ENCODE measurements at places on chromosomes 3 and 15.

DNA sequence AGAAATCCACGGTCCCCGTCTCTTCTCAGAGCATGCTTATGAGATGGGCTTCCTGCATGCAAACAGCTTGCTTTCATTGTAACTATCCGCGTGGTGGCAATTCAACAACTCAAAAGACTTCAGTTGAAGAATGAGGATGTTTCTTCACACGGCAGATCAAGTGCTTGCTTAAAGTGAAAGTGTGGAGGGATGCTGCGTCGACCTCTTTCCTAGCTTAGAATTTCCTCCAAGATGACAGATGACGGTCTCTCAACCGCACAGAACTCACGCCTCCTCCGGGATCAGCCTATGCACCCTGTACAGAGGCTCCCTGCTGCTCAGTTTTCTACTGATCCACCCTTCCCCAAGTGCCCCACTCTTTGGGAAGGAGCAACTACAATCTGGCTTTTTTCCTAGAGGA is 47.8 kb downstream of the PCSK6 start:
- no peak for DNase-seq

DNA sequence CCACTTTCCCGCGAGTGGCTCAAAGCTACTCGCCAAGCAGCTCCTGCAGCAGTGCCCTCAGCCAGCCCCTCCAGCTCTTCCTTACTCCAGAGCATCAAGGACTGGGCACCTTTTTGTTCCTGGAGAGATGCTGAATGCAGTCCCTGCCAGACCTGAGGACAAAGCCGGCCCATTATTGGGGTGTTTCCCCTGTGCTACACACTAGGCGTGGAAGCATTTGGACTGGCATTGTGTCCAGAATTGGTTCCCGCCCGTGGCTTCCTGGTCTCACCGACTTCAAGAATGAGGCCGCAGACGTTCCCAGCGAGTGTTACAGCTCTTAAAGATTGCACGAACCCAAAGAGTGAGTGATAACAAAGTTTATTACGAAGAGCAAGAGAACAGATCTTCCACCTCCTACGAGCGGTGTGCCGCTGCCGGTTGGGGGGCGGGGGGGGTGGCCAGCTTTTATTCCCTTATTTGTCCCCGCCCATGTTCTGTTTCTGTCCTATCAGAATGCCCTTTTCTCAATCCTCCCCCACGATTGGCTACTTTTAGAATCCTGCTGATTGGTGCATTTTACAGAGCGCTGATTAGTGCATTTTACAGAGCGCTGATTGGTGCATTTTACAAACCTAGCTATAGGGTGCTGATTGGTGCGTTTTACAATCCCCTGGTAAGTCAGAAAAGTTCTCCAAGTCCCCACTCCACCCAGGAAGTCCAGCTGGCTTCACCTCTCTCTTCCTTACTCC is 62.4 kb downstream of the NSMCE3 start:
- DNase-seq, result no peak

GRCh38 chr3:161559177-161559998 is 62.8 kb downstream of the OTOL1 start:
- no peak for DNase-seq

DNA sequence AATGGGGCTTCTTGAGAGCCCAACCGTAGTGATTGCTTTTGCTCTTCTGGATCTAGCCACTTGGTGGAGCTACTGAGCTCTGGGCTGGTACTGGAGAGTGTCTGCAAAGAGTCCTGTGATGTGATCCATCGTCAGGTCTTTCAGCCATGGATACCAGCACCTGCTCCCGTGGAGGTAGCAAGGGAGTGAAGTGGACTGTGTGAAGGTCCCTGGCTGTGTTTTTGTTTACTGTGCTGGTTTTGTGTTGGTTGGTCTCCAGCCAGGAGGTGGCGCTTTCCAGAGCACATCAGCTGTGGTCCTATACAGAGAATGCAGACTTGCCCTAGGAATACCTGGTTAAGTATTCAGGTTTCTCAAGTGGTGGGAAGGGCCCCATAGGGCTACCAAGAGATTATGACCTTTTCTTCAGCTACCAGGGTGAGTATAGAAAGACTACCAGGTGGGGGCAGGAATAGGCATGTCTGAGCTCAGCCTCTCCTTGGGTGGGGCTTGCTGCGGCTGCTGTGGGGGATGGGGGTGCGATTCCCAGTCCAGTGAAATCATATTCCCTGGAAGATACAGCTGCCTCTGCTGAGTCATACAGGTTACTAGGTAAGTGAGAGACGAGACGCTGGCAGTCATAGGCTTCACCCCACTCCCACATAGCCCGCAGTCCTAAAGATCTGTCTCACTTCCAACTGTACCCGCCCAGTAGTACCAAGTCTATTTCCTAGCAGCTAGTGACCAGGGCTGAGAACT is 733.7 kb downstream of the ZNF385D start:
- DNase-seq, result no peak

- DNase-seq, result no peak
Measured at GRCh38 chr3:35857004-35857403, 217.7 kb downstream of the ARPP21 start.

GRCh38 chr15:57358571-57358970 is 17.7 kb upstream of the CGNL1 start:
- DNase-seq, result no peak

- DNase-seq, result no peak
Measured at GRCh38 chr3:175601521-175601920, 742.4 kb downstream of the NAALADL2 start.

GRCh38 chr15:43241100-43241499 is 20.3 kb upstream of the EPB42 start:
- DNase-seq, result no peak

GRCh38 chr15:42359249-42359648 is at the start of gene CAPN3:
TSS of gene CAPN3 (plus strand) at chr15:42359501. CDS start at chr15:42359806, 305 bp downstream.
- no peak for DNase-seq

GRCh38 chr3:27641271-27641800 is 80.8 kb downstream of the EOMES start:
- no peak for DNase-seq

DNA sequence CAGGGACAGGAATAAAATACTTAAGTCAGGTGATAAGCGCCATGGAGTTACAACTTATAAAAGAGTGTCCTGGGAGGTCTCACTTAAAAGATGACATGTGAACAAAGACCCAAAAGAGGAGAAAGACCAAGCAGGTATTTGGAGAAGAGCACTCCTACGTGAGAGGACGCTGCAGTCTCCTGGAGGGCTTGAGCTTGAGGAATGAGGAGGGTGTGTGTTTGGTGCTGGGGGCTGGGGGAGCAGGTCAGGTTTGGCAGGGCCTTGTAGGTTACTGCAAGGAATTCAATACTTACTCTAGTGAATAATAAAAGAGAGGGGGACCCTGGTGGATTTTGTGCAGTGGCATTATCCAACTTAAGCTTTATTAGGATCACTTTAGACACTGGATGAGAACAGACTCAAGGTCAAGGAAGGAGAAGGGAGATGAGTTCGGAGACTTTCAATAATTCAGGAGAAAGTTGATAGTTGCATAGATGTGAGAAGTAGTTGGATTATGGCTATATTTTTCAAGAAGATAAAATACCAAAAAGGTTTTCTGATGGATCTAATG is 32.4 kb downstream of the TNIK start:
- no peak for DNase-seq

- no peak for DNase-seq
Measured at GRCh38 chr3:25500706-25501210, 72.7 kb downstream of the RARB start.

DNA sequence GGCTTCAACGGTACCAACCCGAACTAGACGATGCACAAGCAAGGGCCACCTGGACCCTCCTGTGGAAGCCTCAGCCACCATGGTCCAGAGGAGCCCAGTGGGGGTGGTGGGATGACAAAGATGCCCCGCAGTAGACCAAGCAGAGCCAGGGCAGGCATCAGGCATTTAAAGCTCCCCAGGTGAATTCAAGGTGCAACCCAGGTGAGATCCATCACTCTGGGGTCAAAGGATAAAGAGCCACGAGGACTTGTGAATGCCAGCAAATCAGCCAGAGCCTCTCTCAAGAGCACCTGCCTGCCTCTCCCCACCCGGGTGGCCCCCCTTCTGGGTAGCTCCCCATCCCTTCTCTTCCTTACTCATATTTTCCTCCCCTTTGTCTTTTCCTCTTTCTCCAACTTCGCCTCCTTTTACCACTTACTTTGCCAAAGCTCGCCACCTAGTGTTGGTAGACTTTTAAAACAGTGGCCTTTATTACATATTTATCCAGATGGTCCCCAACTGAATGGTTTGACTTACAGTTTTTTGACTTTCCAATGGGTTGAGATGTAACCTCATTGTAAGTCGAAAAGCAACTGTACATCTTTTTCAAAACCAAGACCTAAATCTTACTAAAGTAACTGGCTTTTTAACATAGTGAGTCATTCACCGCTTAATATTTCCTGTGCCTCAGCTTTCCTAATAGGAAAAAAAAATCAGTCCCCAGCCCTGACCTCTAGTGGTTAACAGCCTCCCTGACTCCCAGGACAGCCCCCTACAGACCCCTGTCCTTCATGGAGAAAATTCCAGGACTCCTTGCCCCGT is 18.8 kb downstream of the PLA2G4F start:
- DNase-seq, result no peak

- DNase-seq, result no peak
Measured at GRCh38 chr3:147733217-147733616, 324.1 kb downstream of the ZIC1 start.

DNA sequence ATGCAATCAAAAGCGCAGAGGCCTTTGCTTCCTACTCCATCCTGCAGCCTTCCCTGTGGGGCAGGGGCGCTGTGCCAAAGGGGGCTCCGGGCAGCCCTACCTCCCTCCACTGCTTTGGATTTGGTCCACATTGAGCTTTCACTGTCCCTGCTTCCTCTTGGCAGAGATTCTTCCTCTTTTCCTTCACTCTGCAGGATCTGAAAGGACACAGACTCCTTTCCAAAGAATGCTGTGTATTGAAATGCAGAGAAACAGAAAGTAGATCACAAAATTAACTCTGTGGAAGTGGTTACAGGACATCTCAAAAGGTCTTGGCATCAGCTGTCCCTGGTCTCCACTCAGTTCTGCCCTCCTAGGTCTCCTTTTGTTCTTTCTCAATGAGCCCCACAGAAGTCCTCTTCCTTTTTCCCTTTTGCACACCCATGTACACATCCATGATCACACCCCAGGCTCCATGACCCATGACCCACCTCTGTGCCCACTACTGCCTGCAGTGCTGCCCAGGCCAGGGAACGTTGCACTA is 64.1 kb downstream of the CCR1 start:
- DNase-seq, result no peak

- DNase-seq, result no peak
Measured at GRCh38 chr3:65883613-65884012, 155.1 kb downstream of the MAGI1 start.

DNA sequence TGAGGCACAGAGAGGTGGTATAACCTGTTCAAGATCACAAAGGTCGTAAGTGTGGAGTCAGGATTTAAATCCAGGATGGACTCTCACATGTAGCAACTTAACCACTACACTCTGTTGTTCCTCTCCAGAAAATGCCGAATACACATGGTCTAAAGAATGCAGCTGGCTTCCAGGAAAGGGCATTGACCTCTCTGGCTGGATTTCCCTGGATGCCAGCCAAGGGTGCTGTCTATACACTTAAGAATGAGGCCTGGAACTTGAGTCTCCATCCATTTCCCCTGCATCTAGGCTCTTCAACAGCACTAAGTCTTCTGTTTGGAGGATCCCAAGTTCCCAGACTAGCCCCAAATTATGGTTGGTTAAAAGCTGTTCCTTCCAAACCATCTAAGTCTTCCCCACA is 60.5 kb downstream of the CERS3 start:
- no peak for DNase-seq

GRCh38 chr3:105880681-105881290 is 12.0 kb upstream of the CBLB start:
- no peak for DNase-seq

- DNase-seq, result no peak
Measured at GRCh38 chr3:110262896-110263295, 808.7 kb upstream of the NECTIN3 start.

- no peak for DNase-seq
Measured at GRCh38 chr3:72844436-72844993, 3.7 kb downstream of the SHQ1 start.

GRCh38 chr3:119570229-119570628 is 9.1 kb upstream of the ADPRH start:
- DNase-seq, result no peak

GRCh38 chr3:100947119-100947518 is 46.1 kb downstream of the ABI3BP start:
- no peak for DNase-seq

- no peak for DNase-seq
Measured at GRCh38 chr15:82650046-82650670, 3.0 kb upstream of the CPEB1 start.

- DNase-seq, result no peak
Measured at GRCh38 chr3:15932348-15933300, 134.8 kb upstream of the ANKRD28 start.

GRCh38 chr15:52486003-52486996 is 42.4 kb downstream of the MYO5A start:
- DNase-seq, result no peak

GRCh38 chr3:42582474-42583070 is 805 bp upstream of the SEC22C start:
- no peak for DNase-seq

DNA sequence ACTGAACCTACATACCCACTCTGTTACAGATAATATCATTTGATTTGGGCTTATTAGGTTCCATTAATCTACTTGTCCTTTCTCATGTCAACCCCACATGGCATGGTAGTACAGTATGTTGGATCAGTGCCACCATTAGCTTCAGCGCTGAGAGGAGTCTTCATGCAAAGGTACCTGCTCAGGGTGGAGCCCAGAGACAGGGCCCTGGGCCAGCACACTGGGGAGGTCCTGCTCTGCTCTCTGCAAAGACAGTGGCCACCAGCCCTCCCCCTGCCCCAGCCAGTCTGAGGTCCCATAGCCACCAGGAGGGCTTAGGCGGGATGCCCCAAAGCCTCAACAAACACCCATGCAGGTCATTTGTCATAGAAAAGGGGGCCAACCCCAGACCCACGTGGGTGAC is 71.0 kb downstream of the ATP10A start:
- no peak for DNase-seq

- DNase-seq, result no peak
Measured at GRCh38 chr3:78088006-78088405, 1048.1 kb downstream of the ROBO2 start.

Measured in activated CD4-positive, alpha-beta T cell treated with anti-CD3 and anti-CD28 coated beads, Interleukin-2, amount 50 U/mL, for 1 hour (primary cell).